ENCODE measurements at places on chromosomes 11 and 22.

GRCh38 chr22:18977824-18978425 is 41.8 kb upstream of the PRODH start:
- no peak for DNase-seq

DNA sequence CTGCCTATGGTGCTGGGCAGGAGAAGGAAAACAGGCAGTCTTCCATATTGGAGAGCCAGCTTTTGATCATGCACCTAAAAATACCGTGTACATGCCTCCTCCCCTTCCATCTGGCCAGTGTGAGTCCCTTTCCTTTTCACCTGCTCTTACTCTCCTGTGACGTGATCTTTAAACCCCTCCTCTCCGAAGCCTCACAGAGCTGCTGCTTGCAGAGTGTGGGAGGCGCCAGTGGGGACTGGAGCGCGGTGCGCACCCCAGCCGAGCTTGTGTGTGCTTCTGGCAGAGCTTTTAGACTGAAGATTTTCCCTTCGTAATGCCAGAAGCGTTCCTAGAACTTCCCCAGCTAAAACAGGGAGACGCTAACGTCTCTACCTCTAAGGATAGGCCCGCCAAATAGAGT is 29.8 kb downstream of the MUC6 start:
- DNase-seq = no peak

DNA sequence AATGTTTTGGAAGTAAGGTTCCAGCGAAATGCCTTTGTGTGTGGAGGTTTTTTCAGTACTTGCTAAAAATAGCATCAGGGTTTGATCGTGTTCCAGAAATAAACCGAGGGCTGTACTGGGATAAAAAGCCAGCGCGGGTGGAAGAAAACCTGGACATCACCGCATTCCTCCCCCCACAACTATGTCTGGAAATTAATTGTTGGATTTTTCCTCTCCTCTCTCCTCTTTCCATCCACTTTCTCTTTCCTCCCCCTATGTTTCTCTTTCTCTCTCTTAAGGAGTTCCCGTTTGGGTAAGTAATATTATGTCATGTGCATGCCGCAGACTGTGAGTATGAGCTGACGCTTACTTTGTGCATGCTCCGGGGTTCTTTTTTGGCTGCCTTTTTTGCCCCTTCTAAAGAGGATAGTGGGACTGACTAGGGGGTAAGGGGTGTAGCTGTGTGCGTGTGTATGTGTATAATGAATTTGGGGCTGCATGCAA is 104.2 kb upstream of the HSD17B12 start:
- no peak for DNase-seq

- DNase-seq = no peak
Observed at GRCh38 chr11:15412054-15412453, 297.3 kb downstream of the INSC start.

DNA sequence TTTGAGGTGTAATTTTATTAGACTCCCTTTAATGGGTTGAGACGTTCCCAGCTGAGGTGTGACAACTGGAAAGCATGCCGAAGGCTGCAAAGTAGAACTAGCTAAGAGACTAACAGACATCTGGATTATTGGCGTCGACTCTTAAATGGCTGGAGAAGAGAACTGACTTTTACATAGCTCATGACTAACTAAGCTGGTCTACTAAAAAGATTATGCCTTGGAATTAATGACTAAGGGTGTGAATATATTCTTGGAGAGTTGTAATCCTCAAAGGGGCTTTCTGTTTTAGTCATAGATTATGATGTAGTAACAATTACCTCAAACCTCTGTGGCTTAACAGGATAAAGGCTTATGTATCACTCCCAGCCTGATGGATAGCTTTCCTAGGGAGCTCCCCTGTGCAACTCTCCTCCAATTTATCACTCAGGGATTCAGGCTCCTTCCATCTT is 39.5 kb upstream of the SLC5A12 start:
- no peak for DNase-seq

DNA sequence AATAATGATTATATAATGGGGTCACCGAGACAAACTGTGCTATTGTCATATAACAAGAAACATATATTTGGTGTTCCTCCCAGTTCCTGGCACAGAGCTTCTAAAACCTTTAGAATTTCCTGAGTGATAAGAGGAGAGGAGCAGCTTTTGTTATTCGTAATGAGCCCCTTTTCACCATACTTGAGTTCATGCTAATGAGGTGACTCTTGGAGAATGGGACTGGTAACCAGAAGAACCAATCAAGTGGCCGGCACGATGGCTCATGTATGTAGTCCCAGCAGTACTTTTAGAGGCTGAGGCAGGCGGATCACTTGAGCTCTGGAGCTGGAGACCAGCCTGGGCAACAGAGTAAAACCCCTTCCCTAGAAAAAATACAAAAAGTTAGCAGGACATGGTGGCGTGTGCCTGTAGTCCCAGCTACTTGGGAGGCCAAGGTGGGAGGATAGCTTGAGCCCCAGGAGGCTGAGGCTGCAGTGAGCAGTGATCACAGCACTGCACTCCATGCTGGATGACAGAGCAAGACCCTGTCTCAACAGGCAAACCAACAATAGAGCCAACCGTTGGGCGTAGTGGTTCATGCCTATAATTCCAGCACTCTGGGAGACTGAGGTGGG is 62.7 kb upstream of the FTH1 start:
- no peak for DNase-seq

All from HL-60 (cell line).